Activated CD8-positive, alpha-beta memory T cell treated with anti-CD3 and anti-CD28 coated beads, Interleukin-2, amount 10 ng/mL, durations not matched to agents 7 days and 5 days (primary cell): ENCODE measurements at places on chromosomes 16 and 17. TPM values are rescaled to one million over a fixed set of nuclear protein-coding genes. Genes with fewer than 3 reads are reported as not detected.

The KRTAP1-5 gene
- not detected for total RNA-seq

The PDILT gene
- not detected for total RNA-seq

The HS3ST6 gene
- not detected for total RNA-seq

The LRRC36 gene
- total RNA-seq, result 1.0 TPM

The FBXW10 gene
- not detected for total RNA-seq

- no peak for DNase-seq
Measured at GRCh38 chr16:55212791-55213190, 111.2 kb upstream of the IRX6 start.

- DNase-seq, result no peak
Measured at GRCh38 chr16:9007177-9007794, 43.6 kb upstream of the USP7 start.

- DNase-seq, result no peak
Measured at GRCh38 chr17:51709694-51710633, 448.6 kb downstream of the CA10 start.

DNA sequence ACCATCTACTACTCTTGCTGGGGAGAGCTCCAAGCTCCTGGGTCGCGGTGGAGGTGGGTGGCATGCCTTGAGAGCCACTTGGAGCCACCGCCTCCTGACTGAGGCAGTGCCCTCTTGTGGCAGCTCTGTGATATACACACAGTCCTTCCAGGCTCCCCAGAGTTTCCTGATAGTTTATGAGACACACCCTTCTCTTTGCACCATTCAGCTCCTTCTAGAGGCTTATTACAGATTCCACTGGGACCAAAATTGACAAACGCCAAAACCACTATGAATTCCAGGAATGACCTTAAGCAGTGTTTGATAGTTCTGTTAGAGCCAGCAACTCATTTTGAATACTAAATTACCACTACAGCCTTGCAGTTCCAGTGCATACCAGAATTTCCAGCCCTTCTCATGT lies 170.1 kb upstream of the CDH13 start:
- DNase-seq, result peak; percentile 53

GRCh38 chr16:49365711-49366509 lies 7.7 kb upstream of the C16orf78 start:
- no peak for DNase-seq
